ENCODE measurements at places on chromosomes 2 and 18.

DNA sequence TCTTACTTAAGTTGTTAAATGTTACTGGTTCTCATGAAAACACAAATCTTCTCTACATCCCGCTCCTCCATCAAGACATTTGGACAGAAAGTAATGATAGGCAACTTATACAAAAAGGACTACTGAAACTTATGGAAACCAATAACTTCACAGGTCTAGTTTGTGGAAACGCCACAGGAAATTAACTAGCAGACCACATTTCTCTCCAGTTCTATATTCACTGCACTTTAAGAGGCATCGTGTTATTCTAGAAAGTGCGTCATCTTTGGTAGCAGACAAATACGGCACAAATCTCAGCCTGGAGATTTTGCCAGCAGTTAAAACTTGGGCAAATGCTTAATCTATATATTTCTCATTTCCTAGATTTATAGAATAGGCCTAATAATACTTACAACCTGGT, 164.3 kb downstream of the EPHA4 start:
- no peak for DNase-seq

GRCh38 chr2:183284606-183285005, 160.4 kb downstream of the NUP35 start:
- no peak for DNase-seq

DNA sequence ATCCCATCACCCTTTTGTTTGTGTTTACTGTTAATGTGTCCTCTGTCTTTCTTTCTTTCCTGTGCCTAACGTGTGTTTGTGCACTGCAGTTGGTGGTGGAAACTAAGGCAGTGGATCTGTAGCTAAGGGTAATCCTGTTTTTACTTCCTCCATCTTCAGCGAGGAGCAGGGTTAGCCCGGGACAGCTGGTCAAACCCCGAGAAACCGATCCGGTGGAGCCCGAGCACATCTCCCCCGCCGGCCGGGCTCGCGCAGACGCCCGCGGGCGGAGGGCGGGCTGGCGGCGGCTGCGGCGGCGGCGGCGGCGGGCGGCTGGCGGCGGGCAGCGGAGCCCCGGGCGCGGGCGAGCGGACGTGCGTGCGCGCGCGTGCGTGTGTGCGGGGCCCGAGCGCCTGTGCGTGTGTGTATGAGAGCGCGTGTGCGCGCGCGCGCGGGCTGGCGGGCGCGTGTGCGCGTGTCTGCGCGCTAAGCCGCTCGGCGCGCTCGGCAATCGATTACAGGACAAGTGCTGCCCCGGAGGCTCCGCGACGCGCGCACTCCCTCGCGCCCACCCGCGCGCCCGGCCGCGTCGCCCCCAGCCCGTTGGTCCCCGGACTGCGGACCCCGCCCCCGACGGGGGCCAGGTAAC, at the start of gene IKZF2:
TSS of gene IKZF2 (minus strand) at position 176 of the 628 bp plus-strand sequence. CDS start 2,983 bp downstream, outside the sequence.
- peak; percentile 65 for DNase-seq

- DNase-seq, result peak; percentile 92
Observed at GRCh38 chr2:105396254-105397024, 2.4 kb downstream of the FHL2 start.

DNA sequence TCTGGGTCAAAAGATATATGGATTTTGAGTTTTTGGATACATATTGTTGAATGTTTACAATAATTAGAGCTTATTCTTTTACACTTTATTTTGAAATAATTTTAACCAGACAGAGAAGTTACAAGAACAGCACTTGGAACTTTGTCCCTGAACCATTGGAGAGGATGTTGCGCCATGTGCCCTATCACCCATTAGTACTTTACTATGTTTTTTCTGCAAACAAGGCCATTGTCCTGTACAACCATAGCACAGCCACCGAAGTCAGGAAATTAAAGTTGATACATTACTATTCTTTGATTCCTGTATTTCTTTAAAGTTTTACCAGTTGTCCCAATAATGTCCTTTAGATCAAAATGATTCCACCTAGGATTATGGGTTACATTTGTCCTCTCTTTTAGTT, 188.8 kb downstream of the ACKR3 start:
- DNase-seq, result no peak

GRCh38 chr2:50651676-50652075, 380.3 kb downstream of the NRXN1 start:
- DNase-seq, result no peak
